ENCODE measurements at places on chromosomes 7 and 10.

DNA sequence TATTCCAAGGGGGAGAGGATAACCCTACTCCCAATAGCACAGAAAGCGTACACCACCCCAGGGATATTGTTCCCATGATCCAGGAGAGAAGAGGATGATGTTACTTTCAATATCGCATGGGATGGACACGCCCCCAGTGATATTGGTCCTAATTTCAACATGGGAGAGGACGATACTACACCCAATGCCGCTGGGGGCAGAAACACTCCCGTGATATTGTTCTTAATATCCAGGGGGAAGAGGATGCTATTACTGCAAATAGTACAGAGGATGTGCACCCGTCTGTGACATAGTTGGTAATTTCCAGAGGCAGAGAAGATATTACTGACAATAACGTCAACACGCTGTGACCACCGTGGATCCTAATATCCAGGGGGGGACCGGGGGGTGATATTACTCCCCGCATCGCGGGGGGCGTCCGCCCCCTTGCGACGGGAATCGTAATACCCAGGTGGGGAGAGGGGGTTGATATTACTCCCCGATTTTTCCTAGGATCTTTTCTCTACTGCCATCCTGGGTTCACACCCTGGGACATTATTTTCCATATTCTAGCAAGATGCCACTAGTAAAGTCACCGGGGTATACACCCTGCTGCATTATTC lies 16.6 kb downstream of the MEIG1 start:
- no peak for DNase-seq
- H3K27me3 ChIP-seq = peaks cover 30% of the 10 kb centered on the region
- H3K4me3 ChIP-seq = no peak overlapping the region
- H3K4me1 ChIP-seq = peaks cover 5% of the 10 kb centered on the region
- no peaks in the 10 kb centered on the region for H3K36me3 ChIP-seq

GRCh38 chr7:26584987-26585665 lies 279.3 kb downstream of the SKAP2 start:
- peaks cover 2% of the 10 kb centered on the region for H3K4me1 ChIP-seq
- no peak overlapping the region for H3K27ac ChIP-seq
- H3K36me3 ChIP-seq = no peaks in the 10 kb centered on the region
- H3K4me3 ChIP-seq = no peak overlapping the region

- peaks cover 33% of the 10 kb centered on the region for H3K27me3 ChIP-seq
- H3K36me3 ChIP-seq = no peaks in the 10 kb centered on the region
- H3K27ac ChIP-seq = no peak overlapping the region
- DNase-seq = no peak
- no peaks in the 10 kb centered on the region for H3K4me1 ChIP-seq
Measured at GRCh38 chr7:155956977-155957376, 144.7 kb upstream of the SHH start.

DNA sequence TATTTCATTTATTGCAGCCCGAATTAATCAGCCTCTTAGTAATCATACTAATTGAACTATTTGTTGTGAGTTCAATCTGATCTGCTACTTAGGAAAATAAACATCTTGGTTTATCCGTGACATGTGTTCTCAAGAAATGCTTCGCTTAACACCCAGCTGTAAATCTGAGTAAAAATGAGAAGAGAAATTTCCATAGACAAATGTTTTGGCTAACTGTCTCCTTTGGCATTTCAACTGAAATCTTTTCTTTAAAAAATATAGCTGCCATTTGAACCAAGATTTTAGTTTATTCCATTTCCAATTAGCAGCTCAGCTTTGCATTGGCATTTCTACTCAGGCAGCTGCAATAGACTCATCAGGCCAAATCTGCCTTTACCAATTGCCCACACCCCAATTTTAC lies 180.5 kb upstream of the PTER start:
- H3K4me3 ChIP-seq = no peak overlapping the region
- H3K27me3 ChIP-seq = peaks cover 15% of the 10 kb centered on the region
- no peaks in the 10 kb centered on the region for H3K4me1 ChIP-seq
- no peak for DNase-seq
- no peaks in the 10 kb centered on the region for H3K36me3 ChIP-seq

DNA sequence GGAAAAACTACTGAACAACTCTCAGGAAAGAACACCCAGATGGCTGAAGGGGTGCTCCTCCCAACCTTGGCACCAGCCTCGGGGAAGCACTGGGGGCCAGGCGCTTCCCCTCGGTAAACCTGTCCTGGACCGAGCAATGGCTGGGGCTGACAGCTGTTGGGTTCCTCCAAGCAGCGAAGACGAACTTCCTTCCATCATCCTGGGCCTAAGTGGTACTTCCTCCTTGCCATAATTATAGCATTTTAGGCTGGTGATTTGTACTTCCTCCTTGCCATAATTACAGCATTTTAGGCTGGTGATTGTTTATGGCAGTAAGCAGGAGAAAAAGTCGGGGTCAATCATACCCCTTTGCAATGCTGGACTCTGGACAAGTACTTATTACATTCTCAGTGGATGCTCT lies 69.3 kb downstream of the MYOF start:
- no peaks in the 10 kb centered on the region for H3K36me3 ChIP-seq
- peaks cover 34% of the 10 kb centered on the region for H3K4me1 ChIP-seq
- H3K27ac ChIP-seq = peak overlapping the region; percentile 95

GRCh38 chr7:157500171-157500960 lies 163.6 kb downstream of the DNAJB6 start:
- peaks cover 23% of the 10 kb centered on the region for H3K4me1 ChIP-seq
- no peak for DNase-seq

DNA sequence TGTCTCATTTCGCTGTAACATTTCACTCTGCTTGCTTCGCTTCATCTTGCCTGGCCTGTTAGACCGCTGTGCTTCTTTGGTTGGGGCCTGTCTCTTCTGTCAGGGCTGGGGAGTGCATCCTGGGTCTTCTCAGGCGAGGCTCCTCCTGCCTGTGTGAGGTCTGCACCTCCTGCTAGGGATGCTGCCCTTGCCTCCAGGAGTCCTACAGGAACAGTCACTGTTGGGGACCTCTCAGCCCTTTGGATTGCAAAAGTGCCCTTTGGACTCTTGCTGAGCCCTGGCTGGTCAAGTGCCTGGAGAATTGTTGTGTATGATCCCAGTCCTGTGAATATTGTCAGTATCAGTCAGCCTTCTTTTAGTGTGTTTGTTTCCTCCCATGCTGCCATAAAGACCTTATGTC lies 84.1 kb downstream of the MDFIC start:
- peak overlapping the region; percentile 6 for H3K4me3 ChIP-seq
- no peaks in the 10 kb centered on the region for H3K27me3 ChIP-seq
- DNase-seq = no peak
- peak overlapping the region; percentile 44 for H3K27ac ChIP-seq

- DNase-seq = no peak
- H3K4me3 ChIP-seq = no peak overlapping the region
- H3K27me3 ChIP-seq = peaks cover 13% of the 10 kb centered on the region
- H3K36me3 ChIP-seq = no peaks in the 10 kb centered on the region
- H3K4me1 ChIP-seq = no peaks in the 10 kb centered on the region
Measured at GRCh38 chr7:38539477-38540081, 91.6 kb downstream of the AMPH start.

- no peak overlapping the region for H3K4me3 ChIP-seq
- no peak for DNase-seq
- H3K27ac ChIP-seq = no peak overlapping the region
- no peaks in the 10 kb centered on the region for H3K4me1 ChIP-seq
Measured at GRCh38 chr10:1020460-1020859, 5.2 kb downstream of the IDI2 start.

DNA sequence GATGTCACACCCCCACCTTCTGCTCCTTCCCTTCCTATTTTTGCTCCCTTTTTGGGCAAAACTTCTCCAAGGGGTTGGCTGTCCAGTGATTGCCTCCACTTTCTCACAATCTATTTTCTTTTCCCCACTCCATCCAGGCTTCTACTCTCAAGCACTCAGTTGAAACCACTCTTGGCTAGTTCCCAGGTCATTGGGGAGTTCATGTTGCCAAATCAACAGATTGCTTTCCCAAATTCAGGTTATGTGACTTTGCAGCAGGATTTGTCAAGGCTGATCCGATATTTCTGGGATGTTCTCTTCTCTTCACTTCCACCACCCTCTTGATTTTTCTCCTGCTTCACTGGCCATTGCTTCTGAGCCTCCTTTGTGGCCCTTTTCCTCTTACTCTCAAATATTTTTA lies 258.7 kb upstream of the SLC26A5 start:
- no peaks in the 10 kb centered on the region for H3K4me1 ChIP-seq
- H3K36me3 ChIP-seq = no peaks in the 10 kb centered on the region
- DNase-seq = no peak
- H3K4me3 ChIP-seq = no peak overlapping the region

- H3K27me3 ChIP-seq = no peaks in the 10 kb centered on the region
- H3K36me3 ChIP-seq = no peaks in the 10 kb centered on the region
- DNase-seq = no peak
- H3K27ac ChIP-seq = no peak overlapping the region
Measured at GRCh38 chr10:88184543-88185297, 321.3 kb downstream of the PTEN start.

DNA sequence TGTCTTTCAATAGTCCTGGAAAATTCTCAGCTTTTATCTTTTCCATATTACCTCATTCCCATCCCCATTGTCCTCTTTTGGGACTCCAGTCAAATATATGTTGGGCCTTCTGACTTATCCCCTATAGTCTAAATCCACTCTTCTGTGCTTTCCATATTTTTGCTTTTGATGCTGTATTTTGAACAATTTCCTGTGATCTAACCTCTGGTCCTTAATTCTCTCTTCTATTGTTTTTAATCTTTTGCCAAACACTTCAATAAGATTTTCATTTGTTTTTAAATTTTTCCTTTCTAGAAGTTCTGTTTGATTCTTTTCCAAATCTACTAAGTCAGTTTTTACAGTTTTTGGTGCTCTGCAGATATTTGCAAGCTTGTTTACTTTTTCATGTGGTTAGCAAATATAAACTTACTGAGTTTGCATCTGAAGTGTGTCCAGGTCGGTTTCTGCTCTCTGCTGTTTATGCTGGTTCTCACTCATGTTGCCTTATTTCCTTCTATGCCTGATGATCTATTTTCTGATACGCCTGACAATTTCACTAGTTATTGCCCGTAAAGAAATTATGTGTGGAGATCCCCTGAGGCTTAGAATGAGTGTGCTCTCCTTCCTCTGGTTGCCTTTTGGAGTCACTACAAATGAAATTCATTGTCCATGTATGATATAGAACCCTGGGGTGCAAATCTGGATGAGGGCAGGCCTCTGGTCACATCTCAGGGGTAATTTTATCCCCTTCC lies 110.4 kb downstream of the RBM20 start:
- DNase-seq = no peak
- no peak overlapping the region for H3K27ac ChIP-seq
- no peaks in the 10 kb centered on the region for H3K36me3 ChIP-seq
- H3K27me3 ChIP-seq = no peaks in the 10 kb centered on the region

DNA sequence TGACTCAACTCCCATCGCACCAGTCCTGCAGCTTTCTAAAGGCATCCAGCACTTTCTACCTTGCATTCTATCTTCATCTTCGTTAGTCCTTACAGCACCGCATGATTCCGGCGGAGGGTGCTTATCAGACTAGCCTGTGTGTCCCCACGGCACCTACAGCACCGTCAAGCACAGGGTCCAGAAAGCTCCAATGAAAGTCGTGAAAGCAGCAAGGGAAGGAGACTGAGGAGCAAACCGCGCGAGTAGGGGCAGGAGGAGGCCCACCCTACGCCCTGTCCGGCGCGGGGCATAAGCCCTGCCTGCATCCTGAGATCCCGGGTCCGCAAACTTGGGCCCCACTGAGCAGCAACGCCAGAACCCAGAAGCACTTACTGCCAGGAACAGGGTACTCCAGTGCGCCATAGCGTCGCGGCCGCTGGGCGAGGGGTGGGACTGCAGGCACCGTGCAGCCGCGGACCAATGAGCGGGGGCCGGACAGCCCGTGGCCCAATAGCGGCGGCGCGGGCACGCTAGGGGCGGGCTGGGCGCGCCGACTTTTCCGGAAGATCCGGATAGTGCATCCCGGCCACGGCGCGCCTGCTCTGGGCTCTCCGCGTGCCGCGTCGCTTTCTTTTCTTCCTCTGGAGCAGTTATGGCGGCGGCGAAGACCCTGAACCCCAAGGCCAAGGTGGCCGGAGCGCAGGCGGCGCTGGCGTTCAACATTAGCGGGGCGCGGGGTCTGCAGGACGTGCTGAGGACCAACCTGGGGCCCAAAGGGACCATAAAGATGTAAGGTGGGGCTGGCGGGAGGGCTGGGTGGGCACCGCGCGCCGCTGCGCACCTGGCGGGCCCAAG lies 122.1 kb upstream of the VKORC1L1 start:
- H3K36me3 ChIP-seq = peaks cover 28% of the 10 kb centered on the region
- peak overlapping the region; percentile 98 for H3K27ac ChIP-seq
- DNase-seq = peak; percentile 80
- peaks cover 11% of the 10 kb centered on the region for H3K4me1 ChIP-seq

DNA sequence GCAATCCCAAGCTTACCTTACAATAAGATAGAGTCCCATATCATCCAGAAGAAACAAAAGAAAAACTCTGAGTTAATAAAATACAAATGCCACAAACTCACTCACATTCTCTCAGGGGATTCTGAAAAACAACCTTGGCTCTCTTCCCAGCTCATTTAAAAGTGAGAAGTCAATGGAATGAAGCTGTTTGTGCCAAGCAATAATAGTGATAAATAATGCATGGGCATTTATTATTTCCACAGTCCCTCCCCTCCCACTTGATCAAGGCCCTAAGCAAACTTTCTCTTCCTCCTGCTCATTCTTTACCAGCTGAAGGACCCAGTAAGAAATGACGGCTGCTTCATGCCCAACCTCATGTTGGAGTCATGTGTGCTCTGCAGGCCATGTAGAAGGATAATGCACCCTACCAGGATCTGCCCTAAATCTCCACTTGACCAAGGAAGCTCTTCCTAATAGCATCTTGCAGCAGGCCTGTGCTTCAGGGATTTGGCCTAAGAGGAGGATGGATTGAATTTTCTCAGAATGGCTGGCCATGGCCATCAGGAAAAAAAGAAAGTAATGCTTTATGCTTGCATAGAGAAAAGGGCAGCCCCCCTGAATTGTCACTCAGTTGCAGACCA lies 451.3 kb downstream of the GPAM start:
- H3K4me1 ChIP-seq = no peaks in the 10 kb centered on the region
- DNase-seq = no peak
- H3K27ac ChIP-seq = no peak overlapping the region
- no peaks in the 10 kb centered on the region for H3K36me3 ChIP-seq

GRCh38 chr7:82745117-82745516 lies 301.5 kb upstream of the CACNA2D1 start:
- no peak overlapping the region for H3K27ac ChIP-seq
- H3K4me3 ChIP-seq = no peak overlapping the region
- H3K27me3 ChIP-seq = no peaks in the 10 kb centered on the region
- no peaks in the 10 kb centered on the region for H3K36me3 ChIP-seq

DNA sequence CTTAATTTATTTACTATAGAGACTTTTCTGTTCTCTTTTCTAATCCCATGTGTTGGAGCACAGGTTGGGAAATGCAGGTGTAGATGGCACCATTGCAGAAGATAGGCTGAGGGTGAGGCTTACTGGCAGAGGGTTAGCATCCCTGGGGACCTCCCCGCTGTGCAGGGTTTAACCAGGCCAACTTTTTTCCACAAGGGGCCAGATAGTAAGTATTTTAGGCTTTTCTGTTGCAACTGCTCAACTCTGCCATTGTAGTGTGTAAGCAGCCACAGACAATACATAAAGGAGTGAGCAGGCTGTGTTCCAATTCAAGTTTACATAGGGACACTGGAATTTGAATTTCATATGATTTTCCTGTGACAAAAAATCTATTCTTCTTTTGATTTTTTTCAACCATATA lies 34.6 kb upstream of the AOAH start:
- no peaks in the 10 kb centered on the region for H3K36me3 ChIP-seq
- no peak overlapping the region for H3K27ac ChIP-seq
- peaks cover 14% of the 10 kb centered on the region for H3K4me1 ChIP-seq

GRCh38 chr7:46126675-46127300 lies 205.7 kb upstream of the IGFBP3 start:
- H3K36me3 ChIP-seq = no peaks in the 10 kb centered on the region
- H3K27ac ChIP-seq = no peak overlapping the region
- DNase-seq = no peak
- no peaks in the 10 kb centered on the region for H3K27me3 ChIP-seq
- no peaks in the 10 kb centered on the region for H3K4me1 ChIP-seq
- no peak overlapping the region for H3K4me3 ChIP-seq

Measured in effector memory CD8-positive, alpha-beta T cell (primary cell).